ENCODE measurements at places on chromosomes 7 and 10.

DNA sequence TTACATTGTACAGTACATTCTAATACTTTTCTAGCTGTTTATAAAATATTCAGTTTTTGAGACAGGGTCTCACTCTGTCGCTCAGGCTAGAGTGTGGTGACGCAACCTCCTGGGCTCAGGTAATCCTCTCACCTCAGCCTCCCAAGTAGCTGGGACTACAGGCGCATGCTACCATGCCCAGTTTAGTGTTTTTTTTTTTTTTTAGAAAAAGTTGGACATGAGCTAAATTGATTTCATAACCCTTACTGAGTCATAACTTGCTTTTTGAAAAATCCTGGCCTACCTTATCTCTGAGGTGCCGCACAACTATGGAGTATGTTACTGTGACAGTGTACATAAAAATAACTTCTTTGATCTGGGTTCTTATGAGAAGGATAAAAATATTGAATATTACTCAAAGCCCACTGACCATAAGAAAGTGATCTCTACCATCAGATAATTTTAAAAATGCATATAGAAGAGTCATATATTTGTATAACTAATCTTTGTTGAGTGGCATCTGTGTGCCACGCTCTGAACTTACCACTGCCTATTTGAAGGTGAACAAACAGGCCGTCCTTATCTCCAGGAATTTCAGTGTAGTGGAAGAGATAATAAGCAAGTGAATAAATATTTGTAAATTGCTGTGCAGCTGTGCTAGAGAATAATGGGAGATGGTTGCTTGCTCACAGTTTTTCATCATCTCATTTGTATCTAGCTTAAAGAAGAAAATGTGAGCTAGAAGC is 73.2 kb downstream of the PPP1R9A start:
- no peak for DNase-seq

DNA sequence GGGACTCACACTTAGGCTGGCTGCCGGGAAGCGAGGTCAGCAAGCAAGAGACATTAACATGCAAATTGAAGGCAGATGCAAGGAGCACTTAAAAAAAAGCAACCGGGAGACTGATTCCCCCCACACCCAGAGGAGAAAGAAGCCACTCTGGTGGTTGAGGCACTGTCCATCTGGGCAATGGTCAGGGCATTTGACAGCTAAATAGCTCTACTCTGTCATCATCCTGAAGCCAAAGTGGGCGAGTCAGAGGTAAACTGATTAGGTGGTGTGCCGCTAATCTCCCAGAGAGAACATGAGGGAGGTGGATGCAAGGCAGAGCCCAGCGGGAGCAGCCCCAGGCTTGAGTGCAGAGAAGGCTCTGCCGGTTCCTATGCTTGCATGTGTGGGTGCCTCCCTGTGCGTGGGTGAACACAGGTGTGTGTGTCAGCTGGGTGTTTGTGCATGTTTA is 100.6 kb downstream of the PLXNA4 start:
- DNase-seq = no peak

DNA sequence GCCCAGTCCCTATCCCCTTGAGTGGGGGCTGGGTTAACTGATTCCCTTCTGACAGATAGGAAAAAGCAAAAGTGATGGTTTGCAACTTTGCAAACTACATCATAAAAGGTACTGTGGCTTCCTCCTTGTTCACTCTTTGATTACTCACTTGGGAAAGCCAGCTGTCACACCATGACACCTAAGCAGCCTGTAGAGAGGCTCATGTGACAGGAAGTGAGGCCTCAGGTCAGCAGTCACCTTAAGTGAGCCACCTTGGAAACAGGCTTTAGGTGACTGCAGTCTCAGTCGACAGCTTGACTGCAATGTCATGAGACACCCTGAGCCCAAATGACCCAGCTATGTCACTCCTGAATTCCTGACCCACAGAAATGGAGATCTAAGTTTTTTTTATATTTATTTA is 4.3 kb upstream of the CHCHD2 start:
- DNase-seq = no peak

DNA sequence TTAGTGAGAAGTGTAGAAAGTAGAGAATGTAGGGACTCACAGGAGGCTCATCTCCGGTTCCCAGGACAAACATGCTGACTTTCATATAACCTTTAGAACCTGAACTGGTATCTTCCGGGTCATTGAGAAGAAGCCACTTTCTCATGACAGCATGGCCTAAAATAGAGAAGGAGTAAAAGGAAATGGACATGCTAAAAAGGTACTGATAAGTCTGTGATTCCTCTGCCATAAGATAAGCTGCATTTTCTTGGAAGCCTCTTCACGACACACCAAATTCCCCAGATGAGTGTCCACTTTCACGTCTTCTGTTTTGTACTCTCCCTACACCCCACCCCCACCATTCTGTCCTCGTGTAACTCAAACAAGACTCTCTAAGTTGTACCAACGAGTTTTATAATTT is 79.9 kb downstream of the MYOF start:
- DNase-seq = no peak

GRCh38 chr7:124059375-124059774 is 26.5 kb upstream of the TMEM229A start:
- no peak for DNase-seq

DNA sequence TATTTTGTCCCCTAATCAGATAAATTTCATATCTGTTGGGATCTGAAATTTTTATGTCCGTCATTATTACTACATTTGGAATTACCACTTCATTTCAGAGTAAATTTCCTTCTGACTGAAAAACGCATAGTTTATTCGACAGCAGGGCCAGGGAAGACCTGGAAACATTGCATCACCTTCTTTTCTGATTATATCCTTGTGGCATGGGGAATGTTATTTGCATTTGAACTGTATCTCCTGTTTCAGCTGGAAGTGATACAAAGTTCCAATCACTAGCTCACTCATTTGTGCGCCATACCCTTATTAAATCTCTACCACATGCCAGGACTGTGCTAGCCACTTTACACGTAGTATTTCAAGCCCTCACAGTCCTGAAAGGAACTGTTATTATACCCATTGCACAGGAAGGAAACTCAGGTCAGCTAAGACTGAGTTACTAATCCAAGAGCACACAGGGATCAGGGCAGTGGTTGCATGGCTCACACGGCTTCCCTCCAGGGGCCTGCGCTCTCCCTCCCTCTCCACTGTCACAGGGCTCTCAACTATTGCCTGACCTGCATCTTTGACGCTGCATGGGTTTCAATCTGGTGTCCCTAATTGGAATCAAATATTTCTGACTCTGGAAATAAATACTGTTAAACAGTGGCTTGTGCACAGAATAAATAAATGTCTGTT is 84.4 kb upstream of the NANOS1 start:
- no peak for DNase-seq

GRCh38 chr7:150958597-150958996 is 19.5 kb downstream of the KCNH2 start:
- no peak for DNase-seq

DNA sequence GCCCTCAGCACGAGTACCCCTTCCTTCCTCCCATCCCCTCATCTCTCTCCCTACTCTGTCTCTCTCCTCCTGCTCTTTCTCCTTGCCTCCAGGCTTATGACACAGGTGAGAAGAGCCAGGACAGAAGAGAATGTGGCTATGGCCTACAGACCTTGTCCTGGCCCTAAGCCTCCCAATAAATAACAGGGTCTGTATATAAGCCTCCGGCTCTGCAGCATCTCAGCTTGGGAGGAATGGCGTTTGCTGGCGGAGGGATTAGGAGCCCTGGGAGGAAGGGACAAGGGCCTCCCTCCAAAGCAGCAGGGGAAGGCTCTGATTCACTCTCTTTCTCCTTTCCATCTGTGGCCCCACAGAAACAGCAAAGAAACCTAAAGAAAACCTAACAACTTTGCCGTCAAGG is 45.8 kb downstream of the COL13A1 start:
- no peak for DNase-seq

- DNase-seq = no peak
Observed at GRCh38 chr10:34743814-34744213, 71.3 kb downstream of the PARD3 start.

DNA sequence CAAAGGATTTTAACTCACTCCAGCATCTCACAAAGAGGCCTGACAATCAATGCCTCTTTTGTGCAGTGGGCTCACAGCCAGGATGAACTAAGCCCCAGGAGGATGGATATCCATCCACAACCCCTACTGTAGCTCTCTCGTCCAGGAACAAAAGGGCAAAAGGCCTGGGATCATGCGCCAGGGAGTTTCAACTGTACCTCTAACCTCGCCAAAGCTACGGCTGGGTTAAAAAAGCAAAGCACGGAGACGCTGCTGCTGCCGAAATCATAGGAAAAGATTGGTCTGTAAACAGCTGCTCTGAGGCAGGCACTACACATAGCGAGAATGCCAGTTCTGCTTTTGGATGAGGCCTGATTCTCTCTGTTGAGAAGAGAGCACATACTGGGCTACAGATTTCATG is 32.1 kb downstream of the VSTM4 start:
- no peak for DNase-seq

- DNase-seq = no peak
Observed at GRCh38 chr10:112080231-112080630, 103.3 kb downstream of the GPAM start.

DNA sequence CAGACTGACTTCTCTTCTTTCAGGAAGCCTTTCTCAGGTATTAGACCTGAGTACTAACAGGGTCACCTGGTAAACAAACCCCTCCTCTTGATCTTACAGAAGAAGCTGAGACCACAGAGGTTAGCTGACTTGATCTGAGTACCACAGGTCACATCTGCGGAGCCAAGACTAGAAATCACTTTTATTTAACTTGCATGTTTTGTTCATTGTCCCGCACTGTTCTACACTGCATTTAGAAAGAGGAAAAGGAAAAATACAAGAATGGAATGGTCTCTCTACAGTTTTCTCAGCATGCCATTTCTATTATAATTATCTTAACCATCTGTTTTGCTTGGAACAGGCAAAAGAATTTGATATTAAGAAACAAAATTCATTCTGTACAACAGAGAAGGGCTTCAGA is 245.6 kb upstream of the ETV1 start:
- DNase-seq = no peak

DNA sequence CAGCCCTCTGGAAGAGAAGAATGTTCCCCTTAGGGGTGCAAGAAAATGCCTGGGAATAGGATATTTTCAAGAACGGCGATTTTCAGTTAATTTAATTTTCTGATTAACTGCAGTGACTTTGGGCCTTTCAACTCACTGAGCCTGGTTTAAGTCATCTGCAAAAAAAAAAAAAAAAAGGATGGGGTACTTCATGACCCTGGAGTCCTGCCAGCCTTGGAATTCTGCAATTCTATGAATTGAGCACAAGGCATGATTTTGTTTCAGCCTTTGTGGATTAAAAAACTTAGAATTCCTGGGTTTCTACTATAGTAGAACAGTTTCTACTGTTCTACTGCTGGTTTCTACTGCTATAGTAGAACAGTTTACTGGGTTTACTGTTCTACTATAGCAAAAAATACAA is 58.3 kb upstream of the CALD1 start:
- no peak for DNase-seq

- no peak for DNase-seq
Observed at GRCh38 chr7:33766405-33766804, 138.9 kb upstream of the BMPER start.

- no peak for DNase-seq
Observed at GRCh38 chr7:158649279-158649678, 55.3 kb downstream of the NCAPG2 start.

GRCh38 chr10:85642421-85643170 is 724.0 kb downstream of the GRID1 start:
- DNase-seq = no peak

GRCh38 chr7:55432939-55433784 is 68.0 kb downstream of the LANCL2 start:
- DNase-seq = no peak

DNA sequence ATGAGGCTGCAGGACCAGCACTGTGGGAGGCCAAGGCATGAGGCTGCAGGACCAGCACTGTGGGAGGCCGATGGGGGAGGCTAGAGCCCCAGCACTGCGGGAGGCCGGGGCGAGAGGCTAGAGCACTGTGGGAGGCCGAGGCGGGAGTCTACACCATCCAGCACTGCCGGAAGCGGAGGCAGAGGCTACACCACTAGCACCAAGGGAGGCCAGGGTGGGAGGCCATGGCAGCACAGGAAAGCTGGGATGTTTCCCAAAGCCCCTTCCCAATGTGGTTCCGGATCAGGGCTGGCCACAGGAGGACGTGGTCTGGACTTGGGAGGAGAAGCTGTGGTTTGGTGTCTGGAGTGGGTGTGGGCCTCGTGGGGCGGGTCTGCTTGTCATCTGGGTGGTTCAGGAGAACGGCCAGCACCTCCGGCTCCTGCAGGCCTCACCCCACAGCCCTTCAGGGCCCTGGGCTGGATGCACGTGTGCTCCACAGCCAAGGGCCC is 43.6 kb downstream of the PDGFA start:
- no peak for DNase-seq

DNA sequence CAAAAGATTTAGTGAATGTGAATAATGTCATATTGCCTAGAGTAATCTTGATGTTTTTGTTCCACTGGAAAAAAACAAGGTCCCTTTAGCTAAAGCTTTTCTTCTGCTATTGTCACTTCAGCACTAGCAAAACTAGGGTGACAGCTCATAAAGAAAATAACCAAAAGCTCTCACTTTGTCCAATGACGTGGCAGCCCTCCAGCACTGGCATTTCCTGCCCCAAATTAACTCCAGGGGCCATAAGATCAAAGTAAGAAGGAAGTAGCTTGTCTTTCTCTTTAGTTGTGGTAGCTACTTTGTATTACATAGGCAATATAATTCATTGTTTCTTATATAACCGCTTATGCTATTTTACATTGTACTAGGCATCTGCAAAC is 47.3 kb downstream of the LRRN3 start:
- no peak for DNase-seq

DNA sequence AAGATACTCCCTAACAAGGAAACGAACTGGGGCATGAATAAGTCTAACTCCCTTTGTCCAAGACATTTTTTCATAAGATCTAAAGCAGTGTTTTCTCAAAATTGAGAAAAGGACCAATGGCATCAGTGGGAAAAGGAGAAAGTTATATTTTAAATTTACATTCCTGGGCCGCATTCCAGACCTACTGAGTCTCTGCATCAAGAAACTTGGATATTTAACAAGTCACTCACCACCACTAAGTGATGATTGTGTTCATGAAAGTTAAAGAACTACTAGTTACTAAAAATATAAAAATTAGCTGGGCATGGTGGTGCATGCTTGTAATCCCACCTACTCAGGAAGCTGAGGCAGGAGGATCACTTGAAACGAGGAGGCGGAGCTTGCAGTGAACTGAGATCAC is 149.6 kb upstream of the MEOX2 start:
- no peak for DNase-seq

GRCh38 chr7:5041047-5041446 is 4.6 kb upstream of the RBAK start:
- no peak for DNase-seq

DNA sequence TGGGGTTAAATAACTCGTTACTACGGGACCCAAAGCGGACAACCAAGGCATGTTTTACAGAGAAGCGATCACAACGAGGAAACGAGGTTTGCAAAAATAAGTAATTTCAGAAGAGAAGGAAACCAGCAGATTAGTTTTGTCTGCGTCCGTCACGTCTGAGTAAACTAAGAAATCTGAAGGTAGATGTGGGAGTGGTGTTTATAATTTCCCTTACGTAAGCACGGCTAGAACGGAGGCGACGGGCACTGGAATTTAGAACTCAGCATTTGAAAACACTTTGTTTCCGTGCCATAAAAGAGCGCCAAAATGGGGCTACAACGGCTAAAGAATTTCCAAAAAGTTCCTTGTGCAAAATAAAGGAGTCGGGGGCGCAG is 718 bp upstream of the UMAD1 start:
- peak; percentile 15 for DNase-seq

All from cerebellar nuclear complex (tissue), 1 donor.